HepG2 (cell line): ENCODE measurements at places on chromosomes 5 and 9.
A peak's percentile ranks its signal among the peaks of the same experiment; 100 is the strongest.

DNA sequence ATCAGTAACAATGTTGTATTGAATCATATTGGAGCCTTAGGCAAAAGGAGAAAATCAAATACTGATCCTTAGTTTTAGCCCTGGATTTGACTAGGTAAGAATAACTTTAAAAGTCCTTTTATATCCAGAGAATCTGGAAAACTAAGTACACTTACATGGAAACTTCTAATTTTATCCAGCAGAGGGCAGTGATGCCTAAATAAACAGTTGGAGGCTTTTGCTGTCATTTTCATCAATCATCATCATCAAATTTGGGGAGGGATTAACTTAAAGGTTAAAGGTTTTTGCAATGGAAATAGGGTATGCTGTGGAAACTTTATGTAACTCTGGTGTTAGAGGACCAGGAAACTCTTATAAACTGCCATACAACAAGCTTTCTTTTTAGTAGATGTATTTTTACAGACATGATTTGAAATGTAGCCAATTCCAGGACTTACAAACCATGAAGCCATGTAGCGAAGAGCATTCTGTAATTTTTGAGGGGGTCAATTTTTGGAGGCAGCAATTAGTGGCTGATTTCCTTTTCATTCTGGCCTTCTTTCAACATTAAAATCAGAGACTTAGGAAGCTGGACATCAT, 112.7 kb downstream of the OSTF1 start:
- DNase-seq: peak; percentile 47

DNA sequence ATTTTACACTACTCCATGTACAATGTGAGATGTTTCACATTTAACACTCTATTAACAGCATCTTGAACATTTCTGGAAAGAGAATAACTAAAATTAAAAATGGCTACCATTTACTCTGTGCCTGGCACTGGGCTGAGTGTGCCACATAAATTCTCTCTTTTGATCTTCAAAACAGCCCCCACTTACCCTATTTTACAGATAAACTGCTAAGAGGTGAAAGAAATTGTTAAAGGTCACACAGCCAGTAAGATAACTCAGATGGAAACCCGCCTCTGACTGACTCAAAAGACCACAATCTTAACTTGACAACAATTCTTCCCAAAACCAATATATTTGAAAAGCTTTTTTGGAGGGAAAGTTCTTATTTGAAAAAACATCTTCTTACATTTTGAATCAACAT, 97.3 kb downstream of the MAPKAP1 start:
- DNase-seq: no peak

- DNase-seq: no peak
Observed at GRCh38 chr5:58077416-58077815, 382.5 kb downstream of the PLK2 start.

DNA sequence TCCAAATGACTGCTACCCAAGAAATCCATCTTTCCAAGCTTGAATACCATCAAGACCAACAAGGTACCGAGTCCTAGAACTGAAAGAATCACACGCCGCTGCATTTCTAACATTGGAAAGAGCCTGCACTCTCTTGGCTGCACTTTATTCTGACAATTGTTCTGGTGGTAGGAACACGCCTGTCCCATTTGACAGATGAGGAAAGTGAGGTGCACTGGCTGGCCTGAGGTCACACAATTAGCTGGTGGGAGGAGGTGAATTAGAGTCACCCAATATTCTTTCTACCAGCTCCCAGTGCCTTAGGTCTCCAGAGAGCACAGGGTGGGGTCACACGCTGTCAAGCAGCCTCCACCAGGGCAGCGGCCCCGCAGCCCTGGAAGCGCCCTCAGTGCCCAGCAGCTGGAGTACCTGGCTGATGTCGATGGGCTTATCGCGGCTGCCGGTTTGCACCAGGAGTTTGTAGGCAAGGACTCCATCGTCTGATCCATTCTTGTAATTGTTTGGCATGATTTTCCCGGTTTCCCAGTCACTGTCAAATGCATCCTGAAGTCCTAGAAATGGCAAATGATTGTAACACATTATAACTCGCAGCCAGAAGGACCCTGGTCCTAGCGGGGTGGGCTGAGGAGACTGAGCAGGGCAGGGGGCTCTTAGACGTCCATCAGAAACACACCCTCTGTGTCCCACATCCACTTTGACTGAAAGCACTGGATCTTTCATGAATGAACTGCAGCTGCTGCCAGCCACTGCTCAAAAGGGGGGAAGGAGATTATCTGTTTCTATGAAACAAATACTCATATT, 55.1 kb downstream of the PTCH1 start:
- no peak for DNase-seq

DNA sequence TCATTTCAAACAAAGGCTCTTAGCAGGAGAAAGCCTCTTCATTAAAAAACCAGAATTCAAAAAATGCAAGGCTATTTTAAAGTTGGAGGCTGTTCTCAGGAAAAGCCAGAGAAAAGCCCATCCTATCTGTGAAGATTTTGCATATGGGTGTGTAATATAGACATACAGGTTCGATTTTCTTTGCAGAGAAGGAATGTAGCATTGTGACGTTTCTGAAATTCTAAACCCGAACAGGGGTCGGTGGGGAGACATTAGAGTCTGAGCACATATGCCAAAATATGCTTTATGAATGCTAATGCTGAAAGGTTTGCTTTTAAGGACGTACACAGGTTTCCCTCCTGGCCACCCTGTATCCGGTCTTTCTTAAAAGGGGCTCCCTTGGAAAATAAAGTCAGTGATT, 363.1 kb upstream of the PAPPA start:
- DNase-seq: no peak

DNA sequence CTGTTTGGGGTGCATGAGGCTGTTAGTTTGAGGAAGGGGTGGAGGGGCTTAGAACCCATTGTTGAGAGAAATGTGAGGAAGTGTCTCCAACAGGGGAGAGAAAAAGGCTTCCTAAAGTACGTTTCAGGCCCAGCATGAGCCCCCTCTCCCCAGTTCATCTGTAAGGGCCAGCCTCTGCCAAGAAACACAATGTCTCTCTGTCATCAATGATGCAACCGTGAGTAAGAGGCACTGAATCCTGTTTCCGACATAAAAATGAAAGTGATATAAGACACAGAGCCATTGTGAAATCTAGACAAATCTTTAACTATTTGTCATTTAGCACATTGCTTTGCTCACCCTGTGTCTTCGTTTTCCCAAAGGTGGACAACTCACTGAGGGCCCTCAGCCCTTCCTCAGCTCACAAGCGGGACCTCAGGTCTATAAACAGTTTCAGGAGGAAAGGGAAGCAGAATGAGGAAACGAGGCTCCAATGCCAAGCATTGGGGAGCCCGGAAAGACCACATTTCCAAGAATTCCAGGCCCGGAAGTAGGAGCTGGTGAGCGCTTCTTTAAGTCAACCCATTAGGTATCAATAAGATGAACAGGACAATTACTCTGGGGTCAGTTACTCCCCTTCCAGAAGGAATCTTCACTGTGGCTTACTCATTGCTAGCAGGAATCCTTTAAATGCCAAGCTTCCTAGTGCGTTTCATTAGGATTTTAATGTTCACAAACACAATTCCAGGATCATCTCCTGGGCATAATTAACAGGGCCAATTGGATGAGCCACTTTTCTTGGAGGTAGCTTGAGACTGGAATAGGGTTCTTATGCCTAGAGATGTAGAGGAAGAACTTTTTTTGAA, 59.0 kb upstream of the KLF4 start:
- peak; percentile 29 for DNase-seq

GRCh38 chr9:4211032-4211725, 88.7 kb downstream of the GLIS3 start:
- DNase-seq: no peak

DNA sequence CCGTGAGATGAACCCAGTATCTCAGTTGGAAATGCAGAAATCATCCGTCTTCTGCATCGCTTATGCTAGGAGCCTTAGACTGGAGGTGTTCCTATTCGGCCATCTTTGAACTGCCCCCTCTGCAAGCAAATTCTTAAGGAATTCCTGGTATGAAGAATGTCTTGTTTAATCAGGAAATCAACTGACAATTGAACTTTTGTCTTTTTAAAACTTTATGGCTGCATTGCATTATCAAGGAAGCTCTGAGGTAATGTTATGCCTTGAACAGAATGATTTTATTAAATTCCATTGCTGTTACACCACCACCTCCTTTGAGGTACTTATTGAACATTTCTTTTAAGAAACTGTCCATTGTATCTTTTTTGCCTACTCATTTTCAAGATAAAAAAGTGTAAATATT, 1915.7 kb upstream of the CDH9 start:
- DNase-seq: no peak

DNA sequence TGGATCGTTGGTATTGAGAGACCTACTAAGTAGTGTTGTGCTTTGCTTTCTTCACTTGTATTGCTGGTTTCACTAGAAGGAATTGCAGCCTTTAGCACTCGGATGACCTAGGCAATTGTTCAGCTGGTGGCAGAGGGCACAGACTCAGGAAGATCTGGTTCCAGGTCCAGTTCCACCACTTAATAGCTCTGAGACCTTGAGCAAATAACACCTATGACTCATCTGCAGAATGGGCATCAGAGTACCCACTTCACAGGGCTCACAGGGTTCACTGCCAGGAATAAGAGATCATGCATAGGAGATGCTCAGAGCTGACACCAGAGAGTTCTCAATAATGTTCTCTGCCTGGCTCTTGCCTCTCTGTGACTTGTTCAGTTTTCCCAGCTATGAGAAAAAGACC, 133.6 kb downstream of the SIL1 start:
- DNase-seq: peak; percentile 7

DNA sequence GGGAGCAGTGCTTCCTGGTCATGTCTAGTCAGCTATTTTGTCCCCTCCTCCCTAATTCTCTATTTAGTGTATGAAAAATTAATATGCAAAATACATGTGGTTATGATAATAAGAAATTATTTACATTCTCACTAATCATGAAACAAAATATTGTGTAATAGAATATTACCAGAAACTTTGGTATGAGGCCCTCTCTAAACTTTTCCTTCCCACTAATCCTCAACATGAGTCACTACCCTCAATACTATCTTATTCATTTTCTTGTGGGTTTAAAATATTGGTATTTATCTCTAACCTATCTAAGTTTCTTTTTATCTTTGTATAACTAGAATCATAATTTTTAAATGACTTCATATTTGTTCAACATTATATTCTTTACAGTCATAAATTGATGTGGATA, 545.9 kb upstream of the PTPRD start:
- no peak for DNase-seq

DNA sequence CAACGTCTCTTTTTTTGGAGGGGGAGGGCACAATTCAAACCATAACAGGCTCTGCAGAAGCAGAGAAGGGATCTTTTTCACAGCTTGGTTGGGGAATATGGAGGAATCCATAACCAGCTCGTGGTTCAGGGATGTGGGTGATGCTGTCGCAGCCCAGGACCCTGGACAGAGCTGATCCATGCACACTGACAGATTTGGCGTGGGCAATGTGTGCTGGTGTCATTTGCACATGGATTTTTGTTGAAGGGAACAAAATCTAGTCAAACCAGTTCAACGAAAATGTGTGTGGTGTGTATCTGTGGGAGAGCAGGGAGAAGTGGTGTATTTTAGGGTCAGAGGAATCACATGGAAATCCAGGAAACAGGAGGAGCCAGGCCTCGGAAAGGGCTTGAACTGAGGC, 4.2 kb downstream of the DOCK2 start:
- no peak for DNase-seq

GRCh38 chr9:134088063-134088725, 20.4 kb upstream of the BRD3 start:
- no peak for DNase-seq

GRCh38 chr9:106069241-106069640, 374.9 kb downstream of the TMEM38B start:
- DNase-seq: no peak

DNA sequence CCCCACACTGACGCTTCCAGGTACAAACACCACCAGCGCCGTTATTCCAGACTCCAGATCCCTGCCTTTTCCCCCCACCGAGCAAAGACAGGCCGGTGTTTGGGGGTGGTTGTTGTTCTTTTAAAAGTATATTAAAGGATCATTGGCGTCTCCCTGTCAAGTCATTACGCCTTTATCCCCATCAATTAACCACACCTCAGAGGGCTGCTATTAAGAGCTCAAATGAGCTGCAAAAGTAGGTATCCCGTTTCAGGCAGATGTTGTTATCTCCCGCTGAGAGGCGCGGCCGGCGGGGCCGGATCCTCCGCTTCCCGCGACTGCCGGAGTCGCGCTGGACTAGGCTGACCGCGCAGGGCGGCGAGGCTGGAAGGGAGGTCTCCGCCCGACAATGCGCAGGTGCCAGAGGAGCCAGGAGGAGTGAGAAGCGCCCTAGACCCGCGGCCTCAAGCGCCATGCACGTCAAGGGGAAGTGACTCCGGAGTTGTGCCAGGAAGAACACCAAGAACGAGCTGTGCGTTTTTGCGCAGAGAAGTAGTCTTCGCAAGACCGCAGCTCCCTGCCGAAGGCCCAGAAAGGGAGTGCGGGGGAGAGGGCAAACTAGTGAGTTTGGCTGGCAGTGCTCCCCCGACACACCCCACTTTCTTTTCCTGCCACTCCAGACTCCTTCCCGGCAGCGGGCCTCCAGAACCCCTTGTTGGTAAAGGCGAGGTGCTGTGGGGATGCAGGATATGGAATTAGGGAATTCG, 8.2 kb downstream of the NR2F1-AS1 start:
- no peak for DNase-seq

GRCh38 chr5:83244516-83244915, 167.2 kb downstream of the XRCC4 start:
- DNase-seq: no peak

DNA sequence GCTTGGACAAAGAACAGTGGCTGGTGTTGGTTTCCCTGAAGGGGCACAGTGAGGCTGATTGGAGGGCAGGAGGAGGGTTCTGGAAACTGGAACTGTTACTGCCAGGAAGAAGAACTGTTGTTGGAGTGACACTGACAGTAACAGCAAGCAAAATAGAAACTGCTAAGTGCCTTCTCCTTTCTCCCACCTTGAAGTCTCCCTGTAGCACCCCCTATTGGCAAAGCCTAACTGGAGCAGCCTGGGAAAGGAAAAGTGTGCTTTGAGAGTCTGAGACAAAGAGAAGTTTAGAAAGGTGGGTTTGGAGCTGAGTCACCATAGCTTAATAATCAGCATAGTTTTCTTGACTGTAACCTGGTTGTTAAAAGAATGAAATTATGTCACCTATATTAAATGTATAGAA, 2.5 kb upstream of the TMEM174 start:
- DNase-seq: peak; percentile 19

DNA sequence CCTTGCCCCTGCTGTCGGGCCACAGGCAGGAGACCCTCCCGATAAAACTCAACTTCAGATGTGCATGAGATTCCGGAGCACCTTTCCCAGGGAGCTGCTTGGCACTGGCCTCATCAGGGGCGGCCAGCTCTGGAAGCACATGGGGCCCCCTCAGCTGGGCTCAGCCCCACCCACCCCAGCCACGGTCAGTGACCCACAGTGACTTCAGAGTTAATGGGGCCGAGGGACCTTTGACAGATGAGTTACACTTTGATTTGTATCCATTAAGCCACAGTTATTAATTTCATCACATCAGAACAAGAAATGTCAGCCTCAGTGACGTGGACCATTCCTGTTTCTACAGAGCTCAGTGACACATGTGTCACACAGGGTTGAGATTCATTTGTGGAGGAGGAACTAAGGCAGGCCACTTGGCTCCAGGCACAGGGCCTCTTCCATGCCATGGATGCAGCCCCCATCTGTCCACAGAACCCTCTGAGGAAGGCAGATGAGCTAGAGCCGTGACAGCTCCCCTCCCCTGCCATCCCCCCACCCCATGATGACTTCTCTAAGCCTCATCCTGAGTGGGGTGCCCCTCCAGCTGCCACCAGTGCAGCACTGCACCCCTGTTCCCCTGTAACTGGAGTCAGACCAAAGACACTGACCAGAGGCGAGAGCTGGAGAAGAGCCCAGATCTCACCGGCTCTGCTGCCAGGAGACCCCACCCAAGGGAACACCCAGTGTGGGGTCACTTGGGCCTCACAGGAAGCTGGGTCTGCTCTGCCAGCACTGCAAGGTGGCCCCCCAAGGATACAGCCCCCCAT, 69.4 kb upstream of the ADAMTS2 start:
- no peak for DNase-seq
